ENCODE measurements at places on chromosomes 2 and 18. TPM values are rescaled to one million over a fixed set of nuclear protein-coding genes. Genes with fewer than 3 reads are reported as not detected.

- DNase-seq = no peak
These were observed 11.3 kb downstream of the STK17B start for GRCh38 chr2:196160101-196160500.

GRCh38 chr2:113122364-113122763 lies 5.0 kb upstream of the IL1RN start:
- no peak for DNase-seq

- DNase-seq = no peak
These were observed 35.6 kb upstream of the ASB1 start for GRCh38 chr2:238391042-238391689.

GRCh38 chr18:62388855-62389760 lies 64.0 kb downstream of the TNFRSF11A start:
- no peak for DNase-seq

GRCh38 chr2:10432311-10433181 lies 15.6 kb downstream of the ODC1 start:
- no peak for DNase-seq

DNA sequence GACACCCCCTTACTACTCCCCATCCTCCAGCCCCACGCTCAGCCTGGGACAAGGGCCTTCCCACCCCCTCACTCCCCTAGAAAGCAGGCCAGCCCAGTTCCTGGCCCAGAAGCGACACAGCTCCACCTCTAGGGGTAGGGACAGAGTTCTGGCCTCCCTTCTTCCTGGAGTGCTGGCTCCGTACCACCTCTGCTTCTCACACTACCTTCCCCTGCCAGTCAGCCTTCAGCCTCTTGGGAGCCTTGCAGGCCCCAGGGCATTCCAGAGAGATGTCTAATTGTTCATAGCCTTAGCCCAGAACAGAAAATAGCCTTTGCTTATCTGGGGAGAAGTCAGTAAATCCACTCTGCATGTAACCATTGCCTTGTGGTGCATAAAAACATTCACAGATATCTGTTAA lies 13.1 kb upstream of the CATIP start:
- DNase-seq = no peak

The HNMT gene
- 66.2 TPM for total RNA-seq

The TWIST2 gene
- 199 TPM for total RNA-seq

The SPATS2L gene
- 20.6 TPM for total RNA-seq

The EVX2 gene
- total RNA-seq = not detected

The PRSS56 gene
- total RNA-seq = not detected
